ENCODE measurements at places on chromosomes 12 and 14.

DNA sequence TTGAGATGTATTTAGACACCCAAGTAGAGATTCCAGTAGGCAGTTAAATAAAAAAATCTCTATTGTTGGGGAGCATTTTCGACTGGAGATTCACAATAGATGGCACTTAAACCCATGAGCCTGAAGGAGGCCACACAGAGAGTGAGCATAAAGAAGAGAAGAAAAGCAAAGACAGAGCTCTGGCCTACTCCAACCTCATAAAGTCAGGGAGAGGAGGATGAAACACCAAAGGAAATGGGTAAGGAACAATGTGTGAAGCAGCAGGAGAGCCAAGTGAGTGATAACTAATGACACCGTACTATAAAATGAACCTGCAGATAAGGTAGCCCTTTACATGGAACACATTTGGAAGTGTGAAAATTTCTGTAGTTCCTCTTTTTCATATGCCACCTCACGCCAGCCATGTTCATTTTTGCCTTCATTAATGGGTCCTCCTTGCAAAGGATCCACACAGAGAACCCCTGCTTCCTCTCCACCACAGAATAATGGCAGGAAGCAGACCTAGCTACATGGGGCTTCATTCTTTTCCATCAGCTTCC, 150.0 kb upstream of the SYT10 start:
- DNase-seq = no peak

DNA sequence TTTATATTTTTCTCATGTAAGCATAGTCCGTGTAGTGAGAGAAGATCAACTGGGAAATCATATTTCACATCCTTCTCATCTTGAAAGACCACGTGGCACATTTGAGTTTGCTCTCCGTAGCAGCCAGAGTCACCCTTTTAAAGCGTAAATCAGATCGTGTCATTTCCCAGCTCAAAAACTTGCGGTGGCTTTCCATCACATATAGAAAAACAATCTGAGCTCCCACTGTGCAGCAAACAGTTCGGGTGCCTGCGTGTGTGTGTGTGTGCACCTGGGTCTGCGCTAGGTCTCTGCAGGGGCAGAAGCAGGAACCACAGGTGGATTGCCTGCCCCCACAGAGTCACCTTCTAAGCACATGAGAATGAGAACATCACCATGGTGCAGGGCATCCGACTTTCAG, 338.2 kb downstream of the TRHDE start:
- peak; percentile 51 for DNase-seq

DNA sequence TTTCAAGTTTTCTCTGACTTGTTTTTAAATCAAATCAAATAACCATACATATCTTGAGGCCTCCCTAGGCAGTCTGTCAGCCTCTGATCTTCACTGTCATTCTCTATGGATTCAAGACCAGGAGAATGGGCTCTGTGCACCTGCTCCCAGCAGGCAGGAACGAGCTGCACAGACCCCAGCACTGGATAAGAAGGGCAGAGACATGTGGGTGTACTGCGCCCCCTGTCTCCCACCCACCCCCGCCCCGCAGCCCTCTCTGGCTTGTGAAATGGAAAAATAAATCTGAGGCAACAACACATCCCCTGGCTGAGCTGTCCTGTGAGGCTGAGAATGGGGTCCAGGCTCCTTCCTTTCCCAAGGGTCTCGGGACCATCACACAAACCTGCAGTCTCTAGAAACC, 26.3 kb downstream of the CLMN start:
- no peak for DNase-seq

- peak; percentile 38 for DNase-seq
These were observed 303 bp downstream of the GAPDH start for GRCh38 chr12:6534695-6534944.

GRCh38 chr14:92586963-92587699, 73.5 kb downstream of the RIN3 start:
- no peak for DNase-seq

DNA sequence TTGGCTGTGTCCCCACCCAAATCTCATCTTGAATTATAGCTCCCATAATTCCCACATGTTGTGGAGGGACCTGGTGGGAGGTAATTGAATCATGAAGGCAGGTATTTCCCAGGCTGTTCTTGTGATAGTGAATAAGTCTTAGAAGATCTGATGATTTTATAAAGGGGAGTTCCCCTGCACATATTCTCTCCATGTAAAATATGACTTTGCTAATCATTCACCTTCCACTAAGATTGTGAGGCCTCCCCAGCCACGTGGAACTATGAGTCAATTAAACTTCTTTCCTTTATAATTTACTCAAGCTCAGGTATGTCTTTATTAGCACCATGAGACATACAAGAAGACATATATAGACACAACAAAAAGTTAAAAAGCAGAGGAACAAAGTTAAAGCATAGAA, 120.0 kb downstream of the CPNE8 start:
- DNase-seq = no peak

GRCh38 chr12:131950182-131950913, 606 bp downstream of the EP400 start:
- DNase-seq = no peak

DNA sequence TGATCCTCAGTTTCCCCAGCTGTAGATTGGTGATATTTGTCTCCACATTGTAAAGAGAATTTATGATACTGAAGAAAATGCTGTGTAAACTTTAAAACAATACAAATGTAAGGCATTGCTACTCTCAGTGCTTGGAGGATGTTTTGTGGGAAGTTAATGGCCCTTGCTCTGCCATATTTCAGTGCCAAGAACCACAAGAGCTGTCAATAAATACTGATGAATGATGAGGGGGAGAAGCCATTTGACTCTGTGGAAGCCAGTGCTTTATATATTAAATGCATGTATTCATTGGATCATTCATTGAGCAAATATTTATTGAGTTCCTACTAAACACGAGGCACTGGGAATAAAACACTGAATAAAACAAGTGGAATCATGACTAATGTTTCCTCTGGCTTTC, 30.8 kb downstream of the CACNA1C start:
- DNase-seq = peak; percentile 62

DNA sequence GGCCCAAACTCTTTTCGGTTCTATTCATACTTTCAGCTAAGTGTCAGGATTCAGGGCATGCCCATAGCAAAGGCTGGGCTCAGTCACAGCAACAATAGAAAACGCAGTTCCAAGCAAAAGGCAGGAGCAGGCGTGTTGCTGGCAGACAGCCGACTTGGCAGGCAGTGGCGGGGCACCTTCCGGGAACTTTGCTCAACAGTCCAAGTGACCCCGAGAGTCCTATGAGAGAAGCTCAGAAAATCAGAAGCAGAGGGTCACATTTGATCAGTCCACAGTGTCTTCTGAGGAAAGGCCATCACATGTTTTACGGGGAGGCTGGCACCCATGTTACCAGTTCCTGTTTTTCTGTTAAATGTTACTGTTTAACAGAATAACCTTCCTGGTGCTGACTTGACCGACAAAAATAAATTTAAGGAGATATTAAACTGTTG, 115.0 kb downstream of the DACT1 start:
- DNase-seq = no peak

DNA sequence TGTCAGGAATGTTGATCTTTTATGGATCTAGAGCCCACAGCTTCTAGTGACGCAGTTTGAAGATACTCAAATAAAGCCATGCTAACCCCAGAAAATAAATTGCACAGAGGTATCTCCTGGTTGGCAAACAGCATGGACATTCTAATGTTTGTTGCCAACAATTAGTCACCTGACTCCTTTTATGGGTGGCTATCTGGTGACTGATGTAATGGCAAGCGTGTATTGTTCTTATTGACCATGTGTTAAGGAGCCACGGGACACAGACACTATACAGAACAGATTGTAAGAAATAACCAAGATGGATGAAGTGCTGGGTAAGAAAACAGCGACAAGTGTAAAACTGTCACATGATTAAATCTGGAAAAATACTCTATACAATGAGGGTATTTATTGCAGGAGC, 401.3 kb upstream of the PDE3A start:
- no peak for DNase-seq

- no peak for DNase-seq
These were observed 11.4 kb upstream of the NOPCHAP1 start for GRCh38 chr12:104974626-104975290.

DNA sequence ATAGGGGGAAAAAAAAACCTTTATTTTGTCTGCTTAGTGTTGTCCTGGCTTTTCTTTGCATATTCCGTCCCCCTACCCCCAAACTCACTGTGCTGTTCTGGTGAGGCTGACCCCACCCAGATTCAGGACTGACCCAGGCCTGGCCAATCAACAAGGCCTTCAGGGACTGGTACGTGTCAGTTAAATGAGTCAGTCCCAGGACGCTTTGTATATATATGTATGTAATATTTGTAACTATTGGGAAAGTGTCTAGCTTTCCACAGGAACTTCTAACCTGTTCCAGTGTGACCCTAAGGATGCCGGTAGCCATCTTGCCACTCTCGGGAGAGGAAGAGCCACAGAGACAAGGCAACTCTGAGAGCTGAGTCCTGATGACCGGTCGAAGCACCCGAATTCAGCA, 107.4 kb downstream of the VCPKMT start:
- DNase-seq = no peak

- no peak for DNase-seq
These were observed 1.4 kb downstream of the CHPT1 start for GRCh38 chr12:101698800-101699347.

DNA sequence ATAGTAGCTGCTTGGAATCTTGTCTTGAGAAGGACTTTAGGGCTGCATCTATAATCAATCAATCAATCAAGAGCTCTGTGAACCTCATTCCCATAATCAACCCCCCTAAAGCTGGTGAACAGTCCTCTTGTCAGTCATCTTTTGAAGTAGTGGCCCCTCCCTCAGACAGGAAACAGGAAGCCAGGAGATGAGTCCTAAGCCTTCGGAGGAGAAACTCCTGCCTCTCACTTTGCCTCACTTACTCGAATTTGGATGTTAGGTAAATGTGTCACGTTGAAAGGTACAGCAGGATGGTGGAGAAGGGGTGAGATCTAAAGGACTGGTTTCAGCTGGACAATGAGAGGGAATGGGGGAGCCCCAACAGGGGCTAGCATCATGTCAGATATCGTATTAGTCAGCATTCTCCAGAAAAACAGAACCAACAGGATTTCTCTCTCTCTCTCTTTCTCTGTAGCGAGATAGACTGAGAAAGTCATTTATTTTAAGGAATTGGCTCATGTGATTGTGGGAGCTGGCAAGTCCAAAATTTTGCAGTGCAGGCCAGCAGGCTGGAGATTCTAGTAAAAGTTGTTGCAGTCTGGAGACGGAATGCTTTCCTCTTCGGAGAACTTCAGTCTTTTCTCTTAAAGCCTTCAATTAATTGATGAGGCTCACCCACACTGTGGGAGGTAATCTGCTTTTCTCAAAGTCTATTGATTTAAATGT, 144.4 kb upstream of the PWP1 start:
- no peak for DNase-seq

GRCh38 chr12:30756074-30756473, 1.3 kb upstream of the CAPRIN2 start:
- DNase-seq = no peak

GRCh38 chr14:95039259-95039992, 117.9 kb downstream of the DICER1 start:
- no peak for DNase-seq

- DNase-seq = no peak
These were observed 59.8 kb upstream of the CISTR start for GRCh38 chr12:53811606-53812005.

DNA sequence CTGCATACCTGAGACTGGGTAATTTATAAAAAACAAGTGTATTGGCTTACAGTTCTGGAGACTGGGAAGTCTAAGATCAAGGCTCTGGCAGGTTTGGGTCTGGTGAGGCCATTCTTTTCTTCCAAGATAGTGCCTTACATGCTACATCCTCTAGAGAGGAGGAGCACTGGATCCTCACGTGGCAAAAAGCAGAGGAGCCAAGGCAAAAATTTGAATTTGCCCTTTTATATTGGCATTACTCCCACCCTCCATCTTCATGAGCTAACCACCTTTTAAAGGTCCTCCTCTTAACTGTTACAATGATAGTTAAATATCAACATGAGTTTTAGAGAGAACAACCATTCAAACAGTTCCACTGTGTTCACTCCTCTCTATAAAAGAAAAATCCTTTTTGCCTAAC, 286.3 kb upstream of the SEL1L start:
- DNase-seq = no peak

DNA sequence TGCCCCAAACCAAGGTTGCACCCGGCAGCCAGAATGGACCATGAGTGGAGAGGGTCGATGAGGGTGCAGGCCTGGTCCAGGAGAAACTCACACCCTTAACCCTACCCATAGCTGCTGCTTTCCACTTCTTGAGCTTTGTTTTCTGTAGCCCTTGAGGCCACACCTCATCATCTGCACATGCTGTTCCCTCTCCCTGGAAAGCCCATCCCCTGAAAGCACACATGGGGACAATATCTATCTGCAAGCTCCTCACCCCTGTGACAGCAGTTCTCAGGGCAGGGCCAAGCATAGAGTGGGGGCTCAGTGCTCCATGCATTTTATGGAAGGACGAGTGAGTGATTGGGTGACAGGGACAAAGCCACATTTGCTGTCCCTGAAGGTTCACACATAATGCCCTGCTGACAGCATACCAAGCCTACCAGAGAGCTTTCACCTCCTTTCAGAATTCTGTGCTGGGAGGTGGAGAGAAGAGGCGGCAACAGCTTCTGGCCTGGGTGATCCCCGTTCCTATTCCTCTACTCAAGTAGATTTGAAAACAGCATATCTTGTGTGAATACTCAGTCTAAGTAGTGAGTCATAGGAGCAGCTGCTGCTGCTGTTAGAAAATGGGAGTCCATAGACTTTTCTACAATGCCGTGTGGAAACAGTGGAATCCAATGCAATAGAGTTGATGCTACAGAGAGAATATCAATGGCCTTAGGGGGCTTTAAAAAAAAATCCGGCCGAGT, 44.6 kb downstream of the SRGAP1 start:
- DNase-seq = no peak

- no peak for DNase-seq
These were observed 10.1 kb downstream of the ADSS1 start for GRCh38 chr14:104734051-104734587.

DNA sequence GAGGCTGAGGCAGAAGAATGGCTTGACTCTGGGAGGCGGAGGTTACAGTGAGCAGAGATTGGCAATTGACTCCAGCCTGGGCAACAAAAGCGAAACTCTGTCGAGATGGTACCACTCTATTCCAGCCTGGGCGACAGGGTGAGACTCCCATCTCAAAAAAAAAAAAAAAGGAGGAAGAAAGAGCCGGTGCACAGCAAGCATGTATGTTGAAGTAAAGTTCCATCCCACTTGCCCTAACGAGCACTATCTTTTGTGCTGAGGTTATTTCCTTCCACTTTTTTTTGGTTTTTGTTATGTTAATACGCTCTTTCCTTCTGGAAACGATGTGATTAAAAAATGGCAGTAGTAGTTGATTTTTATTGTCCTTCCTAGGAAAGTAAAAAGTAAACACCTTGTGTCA, 19.5 kb upstream of the GOLGA5 start:
- no peak for DNase-seq

Measured in NCI-H748 treated with DMSO at 0.1 percent for 48 hours (cell line).